ENCODE measurements at places on chromosomes 7 and 10. TPM values are rescaled to one million over a fixed set of nuclear protein-coding genes. Genes with fewer than 3 reads are reported as not detected.

OR2A25 gene
- not detected for total RNA-seq

PKD2L1 gene
- 0.37 TPM for total RNA-seq

TMEM236 gene
- total RNA-seq = under 0.01 TPM

PNLIPRP1 gene
- total RNA-seq = not detected

GSTO1 gene
- total RNA-seq = 309 TPM

CREB5 gene
- total RNA-seq = 34.8 TPM

COMTD1 gene
- total RNA-seq = 11.0 TPM

TSPAN15 gene
- 0.73 TPM for total RNA-seq

SORCS1 gene
- not detected for total RNA-seq
